NCI-H69 (cell line): ENCODE measurements at places on chromosomes 1 and 21.

DNA sequence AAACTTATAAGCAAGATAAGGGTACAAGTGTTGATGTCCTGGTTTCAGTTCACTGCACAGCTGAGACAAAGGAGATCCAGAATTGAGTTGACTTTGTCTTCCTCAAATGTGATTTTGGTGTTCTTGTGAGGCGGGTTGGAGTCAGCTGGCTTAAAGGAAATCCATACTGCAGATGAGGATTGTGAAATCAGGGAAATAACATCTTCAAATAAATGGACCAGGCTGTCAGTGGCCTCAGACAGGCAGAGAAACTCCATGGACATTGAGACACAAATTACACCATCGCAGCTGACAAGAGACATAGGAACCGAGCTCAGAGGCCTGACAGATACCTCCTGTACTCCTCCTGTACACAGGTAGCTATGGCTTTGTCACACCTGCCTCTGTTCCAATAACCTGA is 27.0 kb upstream of the REG4 start:
- DNase-seq = no peak

- no peak for DNase-seq
These were observed 56.3 kb upstream of the JUN start for GRCh38 chr1:58839846-58840835.

GRCh38 chr1:115555446-115555845 is 86.3 kb upstream of the VANGL1 start:
- no peak for DNase-seq

GRCh38 chr1:105172788-105173187 is 1423.1 kb downstream of the AMY1C start:
- peak; percentile 93 for DNase-seq

DNA sequence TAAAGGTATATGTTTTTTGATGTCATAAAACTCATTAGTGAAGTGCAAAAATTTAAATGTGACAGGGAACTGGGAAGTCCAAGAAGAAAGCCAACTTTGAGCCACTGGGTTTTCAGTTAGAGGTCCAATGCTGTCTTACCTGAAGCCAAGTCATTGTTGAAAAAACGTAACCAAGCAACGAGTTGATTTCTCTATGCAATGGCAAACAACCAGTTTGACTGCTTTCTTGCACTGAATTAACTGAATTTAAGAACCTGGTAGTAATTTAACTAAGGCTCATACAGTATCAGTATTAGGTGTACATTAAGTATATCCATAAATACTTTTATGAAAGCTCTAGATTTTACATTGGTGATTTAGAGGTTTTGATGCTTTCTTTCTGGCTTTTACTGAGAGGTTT is 20.2 kb upstream of the S1PR1 start:
- no peak for DNase-seq

- peak; percentile 48 for DNase-seq
These were observed 1.5 kb downstream of the RO60 start for GRCh38 chr1:193060938-193061337.

DNA sequence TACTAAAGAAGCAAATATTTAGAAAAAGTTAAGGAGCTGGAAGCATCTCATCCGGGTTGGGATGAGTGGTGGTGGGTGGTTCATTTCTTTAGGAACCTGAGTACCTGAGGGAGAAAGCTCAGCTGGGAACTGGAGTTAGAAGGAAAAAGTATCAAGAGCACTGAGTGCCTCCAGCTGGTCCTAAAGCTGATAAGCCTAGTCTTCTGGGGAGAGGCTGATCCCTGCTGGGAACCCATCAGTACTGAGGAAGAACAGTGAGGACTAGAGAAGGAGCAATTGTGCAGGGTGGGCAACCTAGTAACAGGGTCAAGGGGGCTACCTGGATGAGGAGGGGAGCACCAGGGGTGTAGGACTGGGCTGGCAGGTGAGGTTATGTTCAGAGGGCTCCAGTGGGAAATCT is 89.5 kb downstream of the RUNX1 start:
- DNase-seq = no peak

GRCh38 chr1:78091886-78092285 is 46.1 kb downstream of the GIPC2 start:
- DNase-seq = no peak

DNA sequence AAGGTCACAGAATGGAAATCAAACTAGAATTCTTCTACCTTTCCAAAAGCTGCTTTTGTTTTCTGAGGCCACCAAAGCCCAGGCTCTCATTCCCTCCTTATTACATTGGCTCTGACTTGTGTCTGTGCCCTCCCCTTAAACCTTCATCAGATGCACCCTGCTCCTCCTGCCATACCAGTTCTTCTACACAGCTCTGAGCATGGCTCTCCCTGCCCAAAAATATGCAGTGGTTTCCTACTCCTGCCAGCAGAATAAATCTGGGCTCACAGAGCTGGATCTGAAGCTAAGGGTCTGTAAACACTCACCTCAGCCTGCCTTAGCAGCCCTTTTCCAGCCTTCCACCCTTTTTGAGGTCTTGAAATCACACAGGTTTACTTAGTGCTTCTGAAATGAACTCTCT is 55.0 kb downstream of the TTC3 start:
- DNase-seq = no peak

- DNase-seq = no peak
These were observed 42.6 kb upstream of the GPR153 start for GRCh38 chr1:6303397-6304012.

DNA sequence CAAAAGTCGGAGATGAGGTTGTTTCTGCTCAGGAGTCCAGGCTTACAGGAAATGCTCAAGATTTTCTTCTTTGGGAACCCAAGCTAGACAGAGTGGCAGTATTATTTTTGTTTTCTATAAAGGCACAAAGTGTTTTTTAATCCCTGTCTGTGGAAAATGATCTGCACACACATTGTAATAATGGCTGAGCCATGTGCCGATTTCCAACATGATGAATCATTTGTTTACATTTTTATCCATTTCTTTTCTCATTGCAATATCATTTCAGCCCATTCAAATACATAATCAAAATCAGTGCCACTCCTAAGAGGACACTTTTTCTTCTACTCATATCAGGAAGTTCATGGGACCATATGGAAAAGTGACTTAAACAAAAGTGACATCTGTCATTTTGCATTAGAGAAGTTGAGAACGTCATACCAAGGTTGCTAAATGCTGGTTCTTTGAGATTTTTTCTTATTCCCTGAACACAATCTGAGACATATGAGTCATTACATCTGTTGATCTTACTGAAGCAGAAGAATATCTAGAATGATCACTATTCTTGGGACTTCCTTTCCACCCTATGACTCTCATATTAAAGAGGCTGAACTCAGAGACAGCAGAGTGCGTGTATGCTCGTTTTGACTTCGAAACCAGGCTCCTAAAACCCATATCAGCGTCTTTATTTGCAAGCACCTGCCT is 44.9 kb downstream of the ACTA1 start:
- no peak for DNase-seq

GRCh38 chr1:202160377-202160940 is at the start of gene PTPN7:
Gene PTPN7 (minus strand): TSS chr1:202160602. CDS start chr1:202159402, 1,200 bp downstream.
- no peak for DNase-seq

DNA sequence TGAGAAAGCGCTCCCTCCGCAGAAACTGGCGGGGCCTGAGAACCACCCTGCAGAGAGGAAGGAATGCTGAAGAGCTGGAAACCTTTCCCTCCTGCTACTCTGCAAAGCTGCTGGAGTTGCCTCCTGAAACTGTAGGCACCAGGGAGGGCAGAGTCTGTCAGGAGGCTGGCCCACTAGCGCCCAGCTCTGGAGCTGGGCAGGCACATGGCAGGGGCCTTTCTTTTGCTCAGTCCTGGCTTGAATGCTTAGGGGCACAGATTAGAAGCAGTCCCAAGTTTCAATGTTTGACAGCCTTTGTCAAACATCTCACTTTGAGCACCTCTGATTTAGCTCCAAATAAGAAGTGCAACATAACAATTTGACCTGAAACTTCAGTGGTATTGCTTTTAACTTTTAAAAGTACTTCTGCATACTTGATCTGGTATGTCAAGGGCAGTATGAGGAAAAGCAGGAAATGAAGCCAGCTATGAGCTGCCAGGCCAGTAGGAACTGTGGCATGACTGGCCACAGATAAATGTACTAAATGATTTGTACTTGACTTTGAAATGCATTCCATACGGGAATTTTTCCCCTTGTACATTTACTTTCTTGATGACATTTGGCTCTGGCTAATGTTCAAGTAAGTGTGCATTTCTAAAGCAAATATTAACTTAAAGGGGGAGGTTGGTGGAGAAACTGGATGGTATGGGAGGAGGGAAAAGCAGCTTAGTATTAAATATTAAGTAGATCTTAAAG is 7.2 kb downstream of the C1orf116 start:
- peak; percentile 30 for DNase-seq

DNA sequence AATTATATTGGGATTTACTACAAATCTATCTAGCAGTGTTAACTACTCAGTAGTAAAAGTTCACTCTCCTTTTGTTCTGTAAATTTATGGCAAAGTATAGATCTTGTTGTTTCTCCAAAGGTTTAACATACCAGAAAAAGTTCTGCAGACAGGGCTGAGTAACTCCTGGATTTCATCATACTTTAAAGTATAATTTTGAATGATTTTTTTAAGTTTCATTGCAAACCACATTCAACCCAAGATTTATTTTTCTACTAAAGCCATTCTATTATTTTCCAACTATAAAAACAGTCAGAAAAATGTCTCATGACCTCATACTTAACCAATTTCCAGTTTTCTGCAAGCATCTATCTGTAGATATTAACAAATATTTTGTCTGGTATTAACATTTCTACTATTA is 585.8 kb upstream of the ZRANB2 start:
- DNase-seq = no peak

- peak; percentile 22 for DNase-seq
These were observed 484.9 kb downstream of the SETD4 start for GRCh38 chr21:35575280-35575915.

GRCh38 chr1:233295237-233295974 is at the start of gene PCNX2:
Gene PCNX2 (minus strand): TSS chr1:233295725. CDS start chr1:233295478, 247 bp downstream.
- DNase-seq = peak; percentile 92

DNA sequence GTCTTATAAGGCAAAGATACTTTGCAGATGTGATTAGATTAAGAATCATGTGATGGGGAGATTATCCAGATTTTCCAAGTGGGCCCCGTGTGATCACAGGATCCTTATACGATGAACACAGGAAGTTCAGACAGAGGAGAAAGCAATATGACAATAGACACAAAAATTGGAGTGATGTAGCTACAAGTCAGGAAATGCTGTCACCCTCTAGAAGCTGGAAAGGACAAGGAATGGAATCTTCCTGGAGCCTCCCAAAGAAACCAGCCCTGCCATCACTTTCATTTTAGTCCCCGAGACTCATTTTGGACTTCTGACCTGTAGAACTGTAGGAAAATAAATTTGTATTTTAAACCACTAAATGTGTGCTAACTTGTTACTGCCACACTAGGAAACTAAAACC is 61.9 kb upstream of the C1orf21 start:
- DNase-seq = no peak

DNA sequence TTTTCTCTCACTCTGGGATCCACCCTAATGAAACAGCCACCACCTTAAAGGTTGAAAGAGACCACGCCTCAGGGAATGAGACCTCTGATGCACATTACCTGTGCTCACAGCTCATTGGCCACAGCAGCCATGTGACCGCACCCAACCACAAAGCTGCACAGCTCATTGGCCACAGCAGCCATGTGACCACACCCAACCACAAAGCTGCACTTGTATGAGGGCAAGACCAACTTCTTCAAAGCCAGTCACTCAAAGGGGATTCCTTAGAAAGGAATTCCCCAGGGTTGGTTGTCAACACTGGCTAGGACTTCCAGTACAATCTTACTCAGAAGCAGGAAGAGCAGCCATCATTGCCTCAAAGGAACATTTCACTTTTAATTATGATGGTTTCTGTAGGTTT is 43.6 kb upstream of the PDE9A start:
- no peak for DNase-seq
